ENCODE measurements at places on chromosomes 11 and 22. TPM values are rescaled to one million over a fixed set of nuclear protein-coding genes. Genes with fewer than 3 reads are reported as not detected.

Gene FOLR2
- 8.7 TPM for polyA plus RNA-seq

DNA sequence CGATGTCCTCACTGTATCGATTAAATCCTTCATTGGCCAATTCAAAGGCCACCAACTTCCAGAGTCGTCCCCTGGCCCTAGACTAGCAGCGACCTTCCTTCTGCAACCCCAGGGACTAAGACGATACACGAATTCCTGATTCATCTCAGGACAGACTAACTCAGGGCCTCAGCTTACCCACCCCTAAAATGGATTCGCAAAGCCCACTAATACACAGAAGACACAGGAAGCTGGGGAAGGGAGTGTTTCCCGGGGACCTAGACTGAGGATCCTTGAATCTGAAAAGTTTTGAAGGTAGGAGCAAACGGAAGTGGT is 509 bp downstream of the LAMTOR1 start:
- no peak for DNase-seq

GRCh38 chr11:93133488-93134109 is 64.2 kb downstream of the SLC36A4 start:
- DNase-seq, result no peak

- DNase-seq, result no peak
These were observed 31.7 kb downstream of the RIBC2 start for GRCh38 chr22:45445031-45445710.

DNA sequence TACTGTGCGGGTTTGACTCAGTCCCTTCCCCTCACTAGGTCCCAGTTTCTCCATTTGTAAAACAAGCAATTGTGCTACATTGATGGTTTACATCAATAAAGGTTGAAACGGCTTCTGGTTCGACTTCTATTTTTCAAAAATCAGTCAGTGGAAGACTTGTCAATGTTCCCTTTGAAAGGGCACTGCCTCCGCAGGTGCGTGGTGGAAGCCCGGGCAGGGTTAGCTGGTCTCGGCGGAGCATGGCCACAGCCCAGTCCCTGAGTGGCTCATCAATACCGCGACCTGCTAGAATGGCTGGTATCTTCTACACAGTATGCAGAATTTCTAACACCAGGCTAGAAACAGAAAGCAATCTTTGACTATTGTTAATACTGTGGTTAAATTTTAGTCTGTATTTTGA is 16.1 kb downstream of the MS4A10 start:
- no peak for DNase-seq
